ENCODE measurements at places on chromosomes 5 and 9.

DNA sequence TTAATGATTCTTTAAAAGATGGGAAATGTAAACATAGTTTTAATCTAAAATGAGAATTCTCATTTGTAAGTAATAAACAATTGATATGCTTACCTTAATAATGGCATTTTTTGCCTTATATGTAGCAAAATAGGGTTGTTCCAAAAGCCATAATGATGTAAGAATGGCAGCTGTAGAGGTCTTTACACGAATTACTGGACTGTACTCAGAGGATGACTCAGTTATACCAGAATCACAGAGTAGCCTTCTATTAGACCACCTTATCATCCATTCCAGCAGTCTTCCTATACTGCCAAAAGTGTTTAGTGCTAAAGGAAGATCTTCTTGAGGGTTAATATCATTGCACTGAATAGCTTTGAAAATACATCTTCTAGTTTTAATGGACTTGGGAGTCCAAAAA is 66.5 kb downstream of the CPLANE1 start:
- DNase-seq = no peak

- no peak for DNase-seq
Observed at GRCh38 chr9:87336914-87337333, 160.7 kb upstream of the DAPK1 start.

GRCh38 chr9:117153021-117153420 is 261.8 kb downstream of the ASTN2 start:
- no peak for DNase-seq

DNA sequence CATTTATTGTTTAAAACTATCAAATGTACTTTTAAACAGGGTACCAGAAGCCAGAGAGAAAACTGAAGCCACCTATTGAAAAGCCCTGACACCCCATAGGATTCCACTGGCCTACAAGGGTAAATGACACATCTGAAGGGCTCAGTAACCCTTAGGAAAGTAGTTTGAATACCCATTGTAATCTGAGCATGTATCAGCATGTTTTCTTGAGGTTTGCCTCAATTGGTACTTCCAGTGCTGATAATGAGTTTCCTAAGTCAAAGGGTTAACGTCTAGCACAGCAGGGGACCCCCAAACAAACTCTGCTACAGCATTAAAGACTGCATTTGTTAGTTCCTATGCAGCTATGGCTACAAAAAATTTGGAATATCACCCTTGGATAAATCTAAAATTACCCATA is 657.1 kb downstream of the NR2F1-AS1 start:
- DNase-seq = no peak

DNA sequence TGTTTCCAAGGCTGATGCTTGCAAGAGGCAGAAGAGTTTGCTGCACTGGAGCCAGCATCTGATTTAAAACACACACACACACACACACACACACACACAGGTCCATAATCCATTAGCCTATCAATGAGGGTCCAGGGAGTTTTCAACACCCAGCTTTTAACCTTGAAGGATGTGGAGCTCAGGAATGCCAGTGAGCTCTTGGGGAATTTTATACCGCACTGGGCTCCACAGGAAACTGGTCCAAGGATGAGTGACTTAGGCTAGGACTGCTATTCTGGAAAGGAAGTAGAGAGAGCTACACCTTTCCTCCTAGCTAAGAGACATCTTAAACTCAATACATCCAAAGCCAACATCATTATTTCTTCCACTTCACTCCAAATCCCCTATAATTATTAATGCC is 942 bp upstream of the NRG2 start:
- no peak for DNase-seq

DNA sequence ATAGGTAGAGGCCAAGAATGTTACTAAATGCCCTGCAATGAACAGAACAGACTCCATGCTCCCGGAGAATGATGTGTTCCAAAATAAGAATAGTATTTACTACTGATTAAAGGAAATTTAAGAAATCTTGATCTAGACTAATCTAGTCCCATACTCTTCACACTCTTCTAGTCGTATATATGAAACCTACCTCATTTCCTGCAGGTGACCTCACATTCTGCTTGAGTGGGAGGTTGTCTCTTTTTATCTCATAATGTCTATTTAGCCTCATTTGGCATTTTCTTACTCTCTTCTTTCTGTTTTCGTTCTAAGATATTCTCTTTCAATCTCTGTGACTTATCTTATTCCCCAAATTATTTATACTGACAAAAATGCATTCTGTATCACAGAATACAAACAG is 9.2 kb upstream of the SHOC1 start:
- DNase-seq = no peak

DNA sequence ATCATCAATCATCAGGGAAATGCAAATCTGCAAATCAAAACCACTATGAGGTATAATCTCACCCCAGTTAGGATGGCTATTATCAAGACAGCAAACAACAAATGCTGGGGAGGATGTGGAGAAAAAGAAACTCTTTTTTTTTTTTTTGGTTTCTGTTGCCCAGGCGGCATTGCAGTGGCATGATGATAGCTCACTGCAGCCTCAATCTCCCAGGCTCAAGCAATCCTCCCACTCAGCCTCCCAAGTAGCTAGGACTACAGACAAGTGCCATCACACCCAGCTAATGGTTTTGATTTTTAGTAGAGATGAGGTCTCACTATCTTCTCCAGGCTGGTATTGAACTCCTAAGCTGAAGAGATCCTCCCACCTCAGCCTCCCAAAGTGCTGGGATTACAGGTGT is 5.4 kb upstream of the CNTRL start:
- no peak for DNase-seq

DNA sequence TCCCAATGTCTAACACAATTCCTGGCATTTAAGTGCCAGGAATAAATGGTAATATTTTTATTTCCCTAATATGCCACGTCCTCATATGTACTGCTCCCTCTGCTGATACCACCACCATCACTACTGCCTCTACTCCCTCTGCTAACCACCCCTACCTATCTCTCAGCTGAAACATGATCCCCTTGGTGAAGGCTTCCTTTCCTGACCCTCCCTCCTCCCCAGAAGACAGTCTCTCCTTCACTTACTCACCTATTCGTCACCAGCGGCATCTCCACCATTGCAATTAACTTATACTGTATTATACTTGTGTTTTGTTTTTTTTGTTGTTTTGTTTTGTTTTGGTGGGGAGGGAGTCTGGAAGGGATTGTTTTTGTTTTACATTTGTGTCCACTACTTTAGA is 4.8 kb downstream of the DENND1A start:
- no peak for DNase-seq

- DNase-seq = no peak
Observed at GRCh38 chr5:140925806-140926442, at the start of gene PCDHAC1. TSS of gene PCDHAC1 (plus strand) at chr5:140926299. CDS start at chr5:140926893, 594 bp downstream.

DNA sequence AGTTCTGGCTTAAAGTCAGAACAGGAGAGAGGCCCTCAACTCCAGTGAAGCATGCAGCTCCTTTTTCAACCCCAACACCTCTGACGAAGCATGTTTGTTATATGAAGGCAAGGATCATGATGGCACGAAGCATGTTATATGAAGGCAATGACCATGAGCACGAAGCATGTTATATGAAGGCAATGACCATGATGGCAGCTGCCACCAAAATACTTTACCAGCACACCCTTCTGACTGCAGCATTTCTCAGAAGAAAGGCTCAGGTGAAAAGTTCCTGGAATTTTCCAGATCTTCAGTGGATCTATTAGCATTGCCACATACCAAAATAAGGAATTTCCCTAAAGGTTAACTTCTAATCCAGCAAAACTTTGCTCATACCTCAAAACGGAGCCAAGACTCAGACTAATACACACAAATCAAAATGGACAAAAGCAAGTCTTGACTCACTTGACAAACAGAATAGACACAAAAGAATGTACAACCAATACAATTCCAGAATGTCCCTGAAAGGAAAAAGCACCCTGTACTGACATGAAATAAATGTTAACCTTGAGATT is 217.4 kb downstream of the FANCC start:
- no peak for DNase-seq

GRCh38 chr9:98378794-98379193 is 123.3 kb upstream of the TBC1D2 start:
- no peak for DNase-seq

DNA sequence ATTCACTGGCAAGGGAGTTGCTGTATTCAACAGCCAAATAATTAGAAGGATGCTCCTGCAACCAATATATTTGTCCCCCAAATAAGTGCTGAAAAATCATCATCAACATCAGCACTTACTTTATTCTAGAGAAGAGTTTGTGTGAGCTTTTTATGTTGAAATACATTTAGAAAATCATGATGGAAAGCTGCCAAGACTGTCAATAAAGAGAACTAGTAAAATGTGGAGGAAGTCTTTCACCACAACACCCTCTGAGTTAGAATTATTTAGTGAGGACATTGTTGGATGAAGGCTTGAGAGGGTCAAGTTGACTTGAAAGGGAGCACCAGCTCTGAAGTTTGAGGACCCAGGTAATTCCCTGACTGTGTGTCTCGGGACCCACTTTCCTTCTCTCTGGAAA is 100.2 kb upstream of the TBCA start:
- no peak for DNase-seq

DNA sequence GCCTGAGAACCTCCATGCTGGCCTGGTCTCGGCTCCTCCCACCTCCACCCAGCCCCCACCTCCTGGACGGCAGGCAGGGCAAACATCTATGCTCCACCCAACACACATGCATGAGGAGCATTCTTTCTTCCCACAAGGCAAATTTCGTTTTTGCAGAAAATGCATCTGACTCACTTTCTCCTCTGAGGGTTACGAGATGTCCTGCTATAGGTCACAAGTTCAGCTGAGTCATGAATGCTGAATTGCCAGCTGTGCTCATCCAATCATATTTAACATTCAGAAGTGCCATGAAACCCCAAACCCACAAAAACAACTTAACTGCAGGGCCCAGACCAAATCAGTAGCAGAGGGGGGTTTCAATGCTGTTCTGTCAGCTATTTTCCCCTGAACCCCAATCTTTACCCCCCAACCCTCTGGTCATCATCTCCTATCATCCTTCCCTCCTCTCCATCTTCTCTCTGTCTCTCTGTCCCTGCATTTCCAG is 39.0 kb upstream of the OSMR start:
- no peak for DNase-seq

- DNase-seq = no peak
Observed at GRCh38 chr5:52956915-52957747, 32.0 kb upstream of the ITGA2 start.

GRCh38 chr5:34038390-34038789 is 4.6 kb downstream of the C1QTNF3 start:
- no peak for DNase-seq

DNA sequence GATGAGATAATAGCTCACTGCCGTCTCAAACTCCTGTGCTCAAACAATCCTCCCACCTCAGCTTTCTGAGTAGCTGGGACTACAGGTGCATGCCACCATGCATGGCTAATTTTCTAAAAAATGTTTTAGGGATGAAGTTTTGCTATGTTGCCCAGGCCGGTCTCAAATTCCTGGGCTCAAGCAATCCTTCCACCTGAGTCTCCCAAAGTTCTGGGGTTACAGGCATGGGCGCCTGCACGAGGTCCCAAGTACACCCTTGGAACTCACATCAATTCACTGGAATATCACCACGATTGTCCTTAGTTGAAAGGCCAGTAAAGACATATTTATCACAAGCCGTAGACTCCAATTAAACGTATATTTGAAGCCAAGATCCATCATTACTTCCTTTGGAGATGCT is 184.6 kb downstream of the IRX1 start:
- DNase-seq = no peak

DNA sequence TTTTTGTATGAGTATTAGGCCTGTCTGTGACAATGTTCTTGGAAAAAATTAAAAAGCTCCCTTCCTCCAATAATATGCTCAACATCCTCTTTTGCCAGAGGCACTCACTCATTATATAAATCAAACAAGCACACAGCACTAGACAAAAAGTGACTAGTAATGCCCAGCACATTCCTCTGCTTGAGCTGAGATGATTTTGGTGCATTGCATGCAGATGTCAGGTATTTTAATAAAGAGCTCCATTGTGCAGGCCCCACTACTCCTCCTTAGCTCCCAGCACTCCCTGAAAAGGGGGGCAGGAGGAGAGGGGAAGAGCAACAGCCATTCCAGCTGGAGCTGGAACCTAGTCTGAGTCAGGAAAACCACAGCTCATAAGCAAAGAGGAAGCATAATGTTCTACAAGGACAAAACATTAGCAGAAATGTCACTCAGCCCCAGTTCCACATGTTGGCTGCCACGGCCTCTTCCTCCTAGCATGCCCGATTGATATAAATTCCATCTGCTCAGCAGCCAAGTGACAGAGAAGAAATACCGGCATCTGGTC is 348.5 kb downstream of the BNC2 start:
- DNase-seq = peak; percentile 51

Measured in Right ventricle myocardium superior (tissue), 1 donor.